Lower leg skin (tissue), 4 donors: ENCODE measurements at places on chromosomes 12 and 14. TPM values are rescaled to one million over a fixed set of nuclear protein-coding genes. Genes with fewer than 3 reads are reported as not detected.

- peak; percentile 31 for DNase-seq
Observed at GRCh38 chr14:94617988-94618822, 6.0 kb downstream of the SERPINA3 start.

DNA sequence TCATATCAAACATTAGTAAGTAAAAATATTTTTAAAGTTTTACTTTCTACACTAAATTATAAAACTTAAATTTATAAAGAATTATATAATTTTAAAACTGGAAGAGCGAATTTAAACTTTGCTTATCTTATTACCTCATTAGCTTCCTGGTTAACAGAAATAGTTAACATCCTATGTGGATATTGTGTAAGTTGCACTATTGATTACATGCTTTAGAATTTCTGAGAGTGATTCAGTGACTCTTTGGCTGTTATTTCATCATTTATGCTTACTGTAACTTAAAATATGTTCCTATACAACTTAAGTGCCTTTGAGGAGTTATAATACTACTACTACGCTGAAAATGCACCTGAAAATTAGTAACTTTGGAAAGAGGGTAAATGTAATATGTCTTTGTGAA lies 101.4 kb downstream of the FOXA1 start:
- DNase-seq: no peak

DNA sequence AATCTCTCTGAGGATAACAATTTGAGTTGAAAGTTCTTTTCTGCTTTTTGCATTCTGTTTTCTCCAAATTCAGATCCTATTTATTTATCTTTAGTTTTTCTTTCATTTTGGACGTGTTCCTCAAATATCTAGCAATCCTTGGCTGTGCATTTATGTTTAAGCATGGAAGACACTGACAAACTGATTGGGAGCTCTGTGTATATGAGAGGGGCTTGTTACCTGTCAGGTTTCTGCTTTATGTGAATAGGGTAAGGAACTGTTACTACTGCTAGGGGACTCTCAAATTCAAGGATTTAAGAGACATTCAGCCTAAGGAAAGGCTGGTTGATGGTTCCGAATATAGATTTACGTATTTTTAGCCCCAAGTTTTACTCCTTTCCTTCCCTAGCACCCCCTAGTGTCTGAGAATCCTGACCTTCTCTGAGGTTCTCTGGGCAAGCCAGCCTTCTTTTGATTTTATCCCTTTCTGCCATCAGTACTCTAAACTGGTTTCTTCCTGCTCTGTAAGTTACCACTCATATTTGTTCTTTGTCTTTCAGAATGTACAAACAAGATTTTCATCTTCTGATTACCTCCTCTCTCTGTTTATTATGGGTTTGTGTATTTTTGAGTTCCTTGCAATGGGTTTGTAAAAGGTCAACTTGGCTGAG lies 30.5 kb downstream of the YLPM1 start:
- no peak for DNase-seq

- DNase-seq: no peak
Observed at GRCh38 chr12:116832353-116832752, 48.9 kb downstream of the HRK start.

GRCh38 chr14:101903111-101903561 lies 61.2 kb upstream of the DYNC1H1 start:
- no peak for DNase-seq

DNA sequence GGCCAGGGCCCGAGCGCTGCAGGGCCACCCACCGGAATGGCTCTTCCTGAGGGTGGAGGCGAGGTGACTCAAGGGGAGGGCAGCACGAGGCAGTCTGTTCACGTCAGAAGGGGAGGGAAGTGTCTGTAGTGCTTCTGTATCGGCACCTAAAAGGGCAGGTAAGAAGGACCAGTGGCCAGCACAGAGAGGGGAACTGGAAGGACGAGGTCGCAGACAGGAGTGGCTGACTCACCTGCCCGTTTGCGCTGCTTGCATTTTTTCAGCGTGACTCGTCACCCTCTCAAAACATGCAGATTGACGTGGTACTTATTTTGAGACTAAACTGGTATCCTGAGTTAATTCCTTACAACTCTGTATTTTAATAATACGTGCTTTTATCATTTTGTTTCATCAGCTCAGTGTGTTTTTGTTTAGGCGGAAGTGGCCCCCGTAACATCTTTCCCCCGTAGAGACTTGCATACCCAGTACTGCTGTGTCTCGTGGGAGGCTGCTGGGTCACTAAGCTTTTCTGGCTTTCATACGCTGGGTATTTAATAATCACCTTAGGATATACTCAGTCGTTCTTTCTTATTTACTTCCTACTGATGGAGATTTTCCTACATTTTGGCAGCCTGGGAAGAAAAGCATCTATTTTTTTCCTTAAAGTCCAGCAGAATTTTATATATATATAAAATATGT lies 26.4 kb downstream of the SFSWAP start:
- DNase-seq: no peak

DNA sequence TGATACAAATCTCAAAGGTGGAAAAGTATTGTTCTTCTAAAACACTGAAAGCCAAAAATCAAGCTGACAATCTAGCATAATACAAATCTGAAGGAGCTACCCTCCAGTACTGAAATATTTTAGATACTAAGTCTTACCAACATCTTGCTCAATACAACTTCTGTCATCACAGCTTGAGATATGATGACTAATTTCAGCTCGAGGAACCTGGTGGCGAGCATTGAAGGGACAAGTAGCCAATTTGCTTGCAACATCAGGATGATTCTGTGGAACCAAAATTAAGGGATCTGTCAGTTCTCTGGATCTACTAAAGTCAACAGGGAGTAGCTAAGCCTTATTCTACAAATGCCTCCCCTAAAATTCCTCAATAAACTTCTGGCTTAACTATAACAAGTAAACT lies 10.4 kb downstream of the GTSF1 start:
- DNase-seq: no peak

- no peak for DNase-seq
Observed at GRCh38 chr12:94305130-94305957, 154.3 kb downstream of the CEP83 start.

- DNase-seq: no peak
Observed at GRCh38 chr14:97524589-97525319, 727.6 kb downstream of the VRK1 start.

GRCh38 chr14:100286484-100287191 lies 19.6 kb downstream of the SLC25A29 start:
- DNase-seq: peak; percentile 84

DNA sequence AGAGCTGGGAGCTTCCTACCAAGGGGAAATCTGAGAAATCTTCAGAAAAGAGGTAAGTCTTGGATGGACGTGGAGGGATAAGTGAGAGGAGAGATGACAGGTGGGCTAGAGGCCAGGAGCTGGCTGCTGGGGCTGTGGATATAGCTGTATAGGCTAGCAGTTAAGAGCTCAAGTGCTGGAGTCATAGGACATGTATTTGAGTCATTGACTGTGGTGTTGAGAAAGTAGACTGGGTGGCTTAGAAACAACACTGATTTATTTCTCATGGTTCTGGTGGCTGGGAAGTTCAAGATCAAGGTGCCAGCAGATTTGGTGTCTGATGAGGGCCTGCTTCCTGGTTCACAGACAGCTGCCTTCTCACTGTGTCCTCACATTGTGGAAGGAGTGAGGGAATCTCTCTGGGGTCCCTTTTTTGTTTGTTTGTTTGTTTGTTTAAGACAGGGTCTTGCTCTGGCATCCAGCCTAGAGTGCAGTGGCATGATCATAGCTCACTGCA lies 151.1 kb upstream of the FUT8 start:
- DNase-seq: no peak

DNA sequence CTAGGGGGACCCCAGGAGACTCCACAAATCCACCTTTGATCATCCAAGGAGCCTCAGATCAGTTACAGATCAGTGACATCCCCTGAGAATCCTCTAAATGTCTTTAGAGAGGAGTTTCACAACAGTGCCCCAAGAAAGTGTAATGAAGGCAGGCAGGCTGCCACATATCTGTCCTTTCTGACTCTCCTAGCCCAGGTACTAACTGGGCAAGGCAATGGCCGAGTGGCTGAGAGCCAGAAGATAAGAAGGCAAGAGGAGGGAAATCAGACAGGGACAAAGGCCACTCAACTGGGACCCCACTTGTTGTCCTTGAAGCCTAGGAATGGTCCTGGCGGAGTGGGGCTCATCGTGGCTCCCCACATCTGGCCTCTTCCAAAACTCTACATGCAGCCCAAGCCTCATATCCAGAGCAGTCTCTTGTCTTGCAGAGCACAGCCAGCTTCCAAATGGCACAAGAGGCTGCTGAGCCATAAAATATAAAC lies 11.6 kb downstream of the ACTN1 start:
- no peak for DNase-seq

DNA sequence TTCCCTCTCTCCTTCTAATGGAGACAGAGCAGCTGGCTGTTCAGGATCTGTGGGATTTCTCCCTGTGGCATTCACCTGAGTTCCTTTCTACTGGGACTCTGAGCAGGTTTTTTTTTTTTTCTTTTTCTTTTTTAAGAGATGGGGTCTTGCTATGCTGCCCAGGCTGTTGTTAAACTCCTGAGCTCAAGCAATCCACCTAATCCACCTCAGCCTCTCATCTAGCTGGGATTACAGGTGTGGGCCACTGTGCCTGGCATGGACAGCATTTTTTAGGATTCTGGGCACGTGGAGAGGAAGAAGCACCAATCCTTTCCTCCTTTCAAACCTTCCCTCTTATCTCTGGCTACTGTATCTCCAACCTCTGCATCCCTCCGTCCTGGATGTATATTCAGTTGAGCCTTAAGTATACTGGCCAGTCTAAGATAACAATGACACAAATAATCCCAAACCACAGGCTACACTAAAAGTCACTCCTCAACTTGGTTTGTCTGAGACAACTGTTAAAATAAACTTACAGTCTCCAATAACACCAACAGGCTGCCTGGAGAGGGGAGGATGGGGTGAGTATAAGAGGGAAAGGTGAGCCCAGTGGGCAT lies 16.4 kb upstream of the CELA1 start:
- DNase-seq: no peak

DNA sequence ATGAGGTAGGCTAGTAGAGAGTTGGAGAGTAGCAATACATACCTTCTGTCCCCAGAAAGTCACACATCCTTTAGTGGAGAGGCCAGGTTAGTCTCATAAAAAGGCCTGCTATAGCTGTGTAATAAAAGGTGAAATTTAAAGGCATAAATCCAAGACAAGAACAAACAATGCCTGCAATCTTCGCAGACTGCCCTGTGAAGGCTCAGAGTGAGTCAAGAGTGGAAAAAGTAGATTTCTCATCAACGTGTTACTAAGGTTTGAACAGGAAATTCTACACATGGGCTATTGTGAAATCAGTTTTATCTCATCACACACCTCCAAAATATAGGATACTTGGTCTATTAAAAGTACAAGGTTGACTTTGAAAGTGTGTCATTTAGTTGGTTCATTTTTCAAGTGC lies at the start of gene KLRC1:
KLRC1 (minus strand) TSS at position 222 of the 400 bp plus-strand sequence. CDS start 2,221 bp downstream, outside the sequence.
- no peak for DNase-seq

DNA sequence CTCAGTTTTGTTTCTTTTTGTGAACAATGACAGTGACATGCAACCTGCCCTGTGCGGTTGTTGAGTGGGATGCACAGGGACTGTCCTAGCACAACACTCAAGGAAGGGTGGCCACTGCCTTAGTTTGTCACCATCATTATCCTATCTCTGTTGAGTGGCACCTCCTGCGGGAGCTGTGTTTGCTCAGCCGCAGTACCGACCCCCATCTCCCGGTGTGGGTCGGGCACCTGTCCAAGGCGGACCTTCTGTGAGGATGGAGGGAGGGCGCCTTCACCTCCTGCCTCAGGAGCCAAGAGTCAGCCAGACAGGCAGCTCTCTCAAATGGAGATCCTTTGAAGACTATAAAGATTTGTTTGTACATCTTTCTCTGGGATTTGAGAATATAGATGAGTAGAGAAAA lies 142.1 kb downstream of the TSPAN9 start:
- DNase-seq: no peak

GRCh38 chr12:116595186-116595585 lies 36.0 kb downstream of the MAP1LC3B2 start:
- no peak for DNase-seq

- DNase-seq: no peak
Observed at GRCh38 chr12:6352193-6353173, 10.6 kb upstream of the TNFRSF1A start.

DNA sequence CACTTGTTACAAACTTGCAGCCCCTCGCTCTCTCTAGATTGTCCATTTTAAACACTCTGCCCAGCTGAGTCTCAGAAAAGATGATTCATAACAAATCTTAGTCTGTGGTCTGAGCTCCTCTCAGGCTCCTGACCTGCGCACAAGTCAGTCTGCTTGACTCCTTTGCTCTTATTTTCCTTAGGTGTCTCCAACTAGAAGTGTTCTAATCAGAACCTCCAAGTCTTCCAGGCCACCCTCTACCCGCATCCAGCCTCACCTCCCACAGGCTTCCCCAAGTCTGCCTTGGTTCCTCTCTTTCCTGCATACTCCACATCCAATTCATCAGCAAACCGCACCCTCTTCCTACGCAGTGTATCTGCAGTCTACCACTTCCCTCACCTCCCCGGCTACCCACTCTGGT lies 42.4 kb upstream of the BDKRB2 start:
- DNase-seq: peak; percentile 63

DNA sequence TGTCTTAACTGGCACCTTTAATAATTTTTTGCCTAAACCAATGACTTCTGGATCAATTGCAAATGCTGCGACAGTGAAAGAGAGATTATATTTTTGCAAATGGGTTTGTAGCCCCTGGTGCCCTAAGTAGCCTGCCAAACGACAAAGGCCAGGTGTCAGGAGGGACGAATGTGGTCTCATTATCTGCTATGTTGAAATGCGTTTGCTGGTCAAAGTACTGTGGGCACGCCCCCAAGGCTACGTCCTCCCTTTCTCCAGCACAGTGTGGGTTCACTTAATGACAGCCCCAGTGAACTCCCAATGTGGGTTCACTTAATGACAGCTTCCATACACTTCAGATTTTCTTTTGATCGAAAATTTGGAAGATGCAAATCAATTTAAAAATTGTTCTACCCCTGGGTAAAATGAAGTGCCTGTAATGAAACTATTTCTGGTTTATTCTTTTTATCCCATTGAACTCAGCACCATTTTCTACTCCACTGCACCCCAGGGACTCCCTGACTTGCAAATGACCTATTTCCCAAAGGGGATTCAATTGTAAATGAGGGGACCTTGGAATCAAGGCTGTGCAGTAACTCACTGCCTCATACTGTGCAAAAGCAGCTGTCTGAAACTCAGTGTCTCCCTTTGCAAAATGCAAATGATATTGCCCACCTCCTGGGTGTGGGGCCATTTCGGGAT lies 1.4 kb downstream of the SERPINA11 start:
- no peak for DNase-seq

- no peak for DNase-seq
Observed at GRCh38 chr12:132219323-132219722, 75.1 kb downstream of the NOC4L start.

GRCh38 chr14:72783741-72784140 lies 110.2 kb downstream of the DPF3 start:
- DNase-seq: peak; percentile 56

GRCh38 chr12:95784915-95785314 lies 5.6 kb downstream of the NTN4 start:
- no peak for DNase-seq

Gene SETD3
- total RNA-seq: 36.8 TPM

Gene RBP5
- 2.5 TPM for total RNA-seq

Gene ARHGDIB
- 83.3 TPM for total RNA-seq

Gene SLCO1A2
- total RNA-seq: not detected

Gene KLRD1
- total RNA-seq: 1.9 TPM

Gene SLCO1C1
- total RNA-seq: not detected

Gene KRT82
- not detected for total RNA-seq

Gene RIPK3
- total RNA-seq: 7.0 TPM

Gene PKP2
- total RNA-seq: 10.2 TPM

Gene NOPCHAP1
- total RNA-seq: 5.2 TPM

Gene ASCL1
- not detected for total RNA-seq

Gene OR4E2
- not detected for total RNA-seq

Gene CLEC2B
- total RNA-seq: 52.3 TPM

Gene MEG3
- 10.5 TPM for total RNA-seq
